Inflammatory macrophage treated with lipopolysaccharide for 1 hour (primary cell): ENCODE measurements at places on chromosomes 13 and 19.

- DNase-seq: no peak
Observed at GRCh38 chr19:18763674-18764590, 27.2 kb downstream of the COMP start.

DNA sequence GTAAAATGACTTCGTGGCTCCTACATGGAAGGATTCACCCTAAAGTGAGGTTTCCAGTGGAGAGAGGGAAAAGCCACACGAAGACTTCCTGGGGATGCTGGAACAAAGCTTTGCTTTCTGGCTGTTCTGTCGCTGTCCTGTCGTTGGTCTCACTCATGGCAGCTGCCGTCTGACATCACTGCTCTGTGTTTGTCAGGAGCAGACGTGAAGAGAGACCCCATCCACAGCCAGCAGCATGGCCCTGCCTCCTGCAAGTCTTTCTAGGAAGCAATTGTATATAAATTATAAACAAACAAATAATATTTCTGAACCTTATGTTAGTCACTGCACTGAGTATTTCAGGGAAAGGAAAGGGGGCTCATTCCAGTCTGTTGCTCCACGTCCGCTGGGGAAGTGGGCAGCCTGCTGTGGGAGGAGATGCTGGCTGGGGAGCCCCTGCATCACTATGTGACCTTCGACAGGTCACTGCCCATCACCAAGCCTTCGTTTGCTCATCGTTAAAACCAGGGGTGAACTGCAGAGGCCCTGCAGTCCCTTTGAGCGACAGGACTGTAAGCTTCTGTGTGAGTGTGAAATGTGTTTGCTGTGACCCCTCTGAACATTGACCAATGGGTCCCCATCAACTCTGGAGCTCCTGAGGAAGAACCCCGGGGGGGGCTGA lies 151.0 kb downstream of the DCT start:
- no peak for DNase-seq

GRCh38 chr19:45976178-45976577 lies 2.5 kb upstream of the NOVA2 start:
- no peak for DNase-seq

DNA sequence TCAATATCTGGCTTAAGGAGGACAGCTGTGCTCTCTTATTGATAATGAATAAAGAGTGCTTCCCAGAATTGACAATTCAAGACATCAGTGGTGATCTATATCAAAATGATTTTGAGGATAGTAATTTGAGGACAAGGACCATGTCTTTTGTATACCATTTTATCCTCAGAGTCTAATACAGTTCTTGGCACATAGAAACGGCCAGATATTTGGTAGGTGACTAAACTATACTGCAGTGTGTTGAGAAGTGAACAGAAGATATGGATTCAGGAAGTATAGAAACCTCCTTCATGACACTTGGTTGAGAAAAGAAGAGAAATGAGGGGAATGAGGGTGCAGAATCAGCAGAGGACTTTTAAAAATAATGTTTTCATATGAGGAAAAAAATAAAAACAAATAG lies 16.1 kb upstream of the LMO7 start:
- no peak for DNase-seq

DNA sequence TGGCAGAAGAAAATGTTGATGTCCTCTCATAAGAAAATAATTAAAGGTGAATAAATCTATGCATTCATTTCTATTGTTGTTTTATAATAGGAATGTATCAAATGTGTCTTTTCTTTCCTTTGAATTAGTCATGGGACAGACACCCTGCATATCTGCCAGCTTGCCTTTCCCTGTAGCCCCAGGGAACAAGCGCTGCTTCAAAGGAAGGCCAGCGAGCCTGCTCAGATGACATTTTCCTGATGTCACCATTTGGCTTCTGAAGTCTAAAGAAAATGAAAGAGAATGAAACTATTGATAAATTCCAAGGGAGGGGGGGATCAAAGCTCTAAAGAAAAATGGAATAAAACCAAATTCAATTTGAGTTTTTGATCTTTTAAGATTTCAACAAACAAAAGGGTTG lies 574.8 kb downstream of the IRS2 start:
- DNase-seq: no peak
